ENCODE measurements at places on chromosomes 7 and 10.

DNA sequence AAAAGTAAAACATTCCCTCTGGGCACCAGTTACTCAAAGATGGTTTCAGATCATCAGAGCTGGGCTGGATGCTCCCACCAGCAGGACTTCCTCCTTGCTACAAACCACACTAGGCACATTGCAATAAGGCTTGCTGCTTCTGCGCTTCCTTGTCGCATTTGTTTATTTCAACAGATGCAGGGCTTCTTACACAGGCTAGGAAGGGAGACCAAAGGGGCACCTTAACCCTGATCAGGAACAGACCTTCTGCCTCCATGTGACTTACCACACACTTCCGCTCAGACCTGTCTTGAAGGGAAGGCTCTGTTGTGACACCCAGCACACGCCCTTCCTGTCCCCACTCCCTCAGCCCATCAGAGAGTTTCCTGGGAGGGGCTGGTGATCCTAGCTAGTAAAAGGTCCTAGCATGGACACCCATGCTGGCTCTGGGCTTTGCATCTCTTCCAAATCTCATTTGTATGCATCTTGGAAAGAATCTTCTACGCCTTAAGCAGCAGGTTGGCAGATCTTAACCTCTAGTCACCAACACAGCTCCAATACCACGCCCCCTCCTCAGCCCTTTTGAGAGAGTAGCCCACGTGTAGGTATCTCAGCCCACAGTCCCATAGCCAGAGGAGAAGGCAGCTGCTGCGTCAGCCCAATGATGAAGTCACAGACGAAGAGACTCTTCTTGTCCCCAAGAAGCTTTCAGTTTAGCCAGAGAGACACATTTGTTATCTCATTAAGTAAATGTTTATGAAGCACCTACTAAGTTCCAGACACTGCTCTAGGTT is 47.1 kb upstream of the SVIL start:
- no peak for DNase-seq

- DNase-seq, result no peak
These were observed 638 bp downstream of the IQCE start for GRCh38 chr7:2559283-2559950.

- no peak for DNase-seq
These were observed 12.3 kb downstream of the SEC31B start for GRCh38 chr10:100507357-100507732.

DNA sequence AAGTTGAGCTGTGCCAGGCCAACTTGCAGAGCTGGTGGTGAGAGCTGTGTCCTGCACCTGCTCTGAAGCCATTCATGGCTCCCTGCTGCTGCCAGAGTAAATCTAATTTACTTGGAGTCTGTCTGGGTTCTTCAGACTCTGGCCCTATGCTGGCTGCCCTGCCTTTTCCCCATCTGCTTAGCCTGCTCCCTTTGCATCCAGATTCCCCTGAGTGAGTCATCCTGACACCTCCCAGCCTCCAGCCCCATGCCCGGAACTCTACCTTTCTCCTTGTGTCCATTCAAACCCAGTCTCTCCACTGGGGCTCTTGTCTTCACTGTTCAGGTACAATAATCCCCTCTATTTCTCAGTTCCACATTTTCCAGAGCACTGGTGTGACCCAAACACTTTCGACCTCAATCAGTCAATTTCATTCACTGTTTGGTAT is 434.4 kb upstream of the ZMIZ1 start:
- DNase-seq, result no peak

GRCh38 chr10:5038101-5038500 is 34.4 kb upstream of the AKR1C2 start:
- no peak for DNase-seq

- DNase-seq, result no peak
These were observed 3.8 kb upstream of the ZNF92 start for GRCh38 chr7:65369843-65370242.

Data from NCI-H2029 treated with DMSO at 0.1 percent for 48 hours (cell line).